NCI-H1436 (cell line): ENCODE measurements at places on chromosomes 2 and 18.

GRCh38 chr2:67057901-67058703 lies 339.0 kb upstream of the ETAA1 start:
- no peak for DNase-seq

DNA sequence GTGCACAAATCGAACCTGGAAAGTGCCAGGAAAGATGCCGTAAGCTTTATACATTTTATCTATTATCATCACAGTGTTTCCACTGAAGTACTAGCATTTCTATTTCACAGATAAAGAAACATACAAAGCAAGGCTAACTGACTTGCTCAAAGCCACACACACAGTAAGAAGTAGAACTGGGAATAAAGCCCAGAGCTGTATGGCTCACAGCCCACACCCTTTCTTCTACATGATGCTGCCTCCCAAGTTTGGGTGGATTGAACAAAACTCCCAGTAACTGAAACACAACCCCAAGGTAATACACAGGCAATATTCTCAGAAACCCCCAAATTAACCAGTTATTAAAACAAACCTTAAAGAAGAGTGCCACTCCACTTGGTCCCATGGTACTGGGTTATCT lies 11.2 kb downstream of the SAP130 start:
- no peak for DNase-seq

GRCh38 chr2:157271590-157272203 lies 14.2 kb downstream of the GALNT5 start:
- DNase-seq, result no peak

- no peak for DNase-seq
Observed at GRCh38 chr18:62998443-62998842, 283.1 kb downstream of the PHLPP1 start.

- DNase-seq, result no peak
Observed at GRCh38 chr18:57062844-57063243, 84.0 kb upstream of the BOD1L2 start.

GRCh38 chr2:18643326-18644114 lies 54.2 kb upstream of the NT5C1B start:
- DNase-seq, result no peak

DNA sequence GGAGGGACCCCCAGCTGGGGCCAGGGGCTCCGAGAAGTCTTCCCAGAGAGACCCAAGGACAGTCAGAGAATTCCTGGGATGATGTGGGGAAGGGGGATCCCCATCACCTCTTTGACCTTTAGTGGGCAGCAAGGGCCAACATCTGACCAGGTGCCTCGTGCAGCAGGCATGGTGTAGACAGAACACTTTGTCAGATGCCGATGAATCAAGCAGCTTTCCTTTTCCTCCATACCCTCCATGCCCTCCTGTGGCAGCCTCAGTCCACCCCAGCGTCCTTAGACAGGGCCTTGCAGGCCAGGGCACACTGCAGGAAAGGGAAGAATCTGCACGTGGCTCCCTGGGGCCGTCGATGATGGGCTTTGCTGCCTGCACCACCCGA lies 26.3 kb downstream of the GPR55 start:
- no peak for DNase-seq

- DNase-seq, result no peak
Observed at GRCh38 chr2:112957511-112957910, 20.3 kb upstream of the IL36G start.

- DNase-seq, result peak; percentile 58
Observed at GRCh38 chr2:150485871-150486538, 1.5 kb downstream of the RND3 start.

DNA sequence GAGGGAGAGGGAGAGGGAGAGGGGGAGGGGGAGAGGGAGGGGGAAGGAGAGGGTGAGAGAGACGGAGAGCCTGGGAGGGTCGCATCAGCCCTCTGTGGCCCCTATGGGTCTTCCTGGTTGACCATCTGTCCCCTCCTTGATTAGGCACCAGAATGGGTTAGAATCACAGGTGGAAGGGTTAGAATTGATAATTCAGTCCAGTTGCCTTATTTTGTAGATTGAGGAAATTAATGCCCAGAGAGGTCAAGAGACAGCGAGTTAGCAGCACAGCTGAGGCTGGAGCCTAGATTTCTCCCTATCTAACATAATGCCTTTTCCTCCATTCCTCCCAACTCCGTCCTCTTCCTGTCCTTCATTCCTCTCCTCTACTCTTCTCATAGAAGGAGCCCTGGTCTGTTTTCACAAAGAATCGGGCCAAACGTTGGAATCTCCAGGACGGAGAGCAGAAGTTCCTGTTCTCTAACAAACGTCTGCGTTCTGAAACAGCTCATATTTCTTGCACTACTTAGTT lies 338 bp upstream of the THUMPD2 start:
- no peak for DNase-seq

GRCh38 chr2:217836901-217837491 lies 165.8 kb downstream of the TNS1 start:
- peak; percentile 29 for DNase-seq

DNA sequence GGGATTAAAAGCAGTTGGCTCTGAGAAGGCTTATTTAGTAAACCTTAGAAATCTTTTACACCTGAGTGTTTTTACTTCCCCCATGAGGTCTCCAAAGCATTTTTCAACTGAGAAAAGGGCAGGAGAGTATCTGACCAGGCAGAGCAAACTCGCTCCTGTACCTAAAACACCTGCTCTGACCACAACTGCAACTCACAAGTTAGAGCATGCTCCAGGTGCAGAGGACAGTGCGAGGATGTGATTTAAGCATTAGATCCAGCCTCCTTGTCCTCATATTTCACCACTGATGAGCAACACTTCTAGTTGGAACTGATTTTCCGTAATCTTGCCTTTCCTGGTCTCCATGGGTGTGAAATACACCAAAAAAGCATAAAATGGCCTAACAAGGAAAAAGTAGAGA lies 34.5 kb upstream of the TBC1D8 start:
- DNase-seq, result no peak

DNA sequence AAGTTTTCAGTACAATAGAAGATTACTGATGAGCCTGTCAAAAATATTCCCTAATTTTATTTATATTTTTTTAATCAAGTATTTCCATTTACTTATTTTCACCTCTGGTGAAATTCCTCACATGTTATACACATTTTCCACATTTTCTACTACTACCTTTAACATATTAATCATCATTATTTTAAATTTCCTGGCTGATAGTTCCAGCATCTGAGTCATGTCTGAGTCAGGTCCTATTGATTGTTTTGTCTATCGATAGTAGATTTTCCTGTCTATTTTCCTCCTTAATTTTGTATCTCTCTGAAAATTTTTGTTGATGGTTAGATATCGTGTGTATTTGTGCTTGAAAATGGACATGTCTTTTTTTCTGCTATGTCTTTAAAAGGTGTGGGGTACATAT lies 211.8 kb upstream of the DSEL start:
- DNase-seq, result no peak

- DNase-seq, result no peak
Observed at GRCh38 chr18:79512461-79513380, 117.0 kb downstream of the NFATC1 start.

- no peak for DNase-seq
Observed at GRCh38 chr2:202941771-202942170, 29.7 kb downstream of the CARF start.

DNA sequence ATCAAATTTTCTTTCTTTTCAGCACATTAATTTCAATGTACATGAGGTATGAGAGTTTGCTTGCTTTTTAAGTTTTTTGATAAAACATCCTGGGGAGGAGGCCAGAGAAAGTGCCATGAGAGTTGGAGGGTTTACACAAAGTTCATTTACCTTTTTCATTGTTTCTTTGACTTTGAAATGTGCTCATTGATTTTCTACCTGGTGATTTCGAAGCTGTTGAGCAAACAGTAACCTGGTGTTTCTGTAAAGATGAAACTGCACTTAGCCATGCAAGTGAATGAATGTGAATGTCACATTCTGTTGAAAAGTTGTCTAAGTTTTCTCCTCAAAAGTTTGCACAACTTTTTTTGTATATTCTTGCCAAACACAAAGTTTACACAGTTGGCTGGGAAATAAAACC lies 797.0 kb downstream of the METTL4 start:
- DNase-seq, result no peak

DNA sequence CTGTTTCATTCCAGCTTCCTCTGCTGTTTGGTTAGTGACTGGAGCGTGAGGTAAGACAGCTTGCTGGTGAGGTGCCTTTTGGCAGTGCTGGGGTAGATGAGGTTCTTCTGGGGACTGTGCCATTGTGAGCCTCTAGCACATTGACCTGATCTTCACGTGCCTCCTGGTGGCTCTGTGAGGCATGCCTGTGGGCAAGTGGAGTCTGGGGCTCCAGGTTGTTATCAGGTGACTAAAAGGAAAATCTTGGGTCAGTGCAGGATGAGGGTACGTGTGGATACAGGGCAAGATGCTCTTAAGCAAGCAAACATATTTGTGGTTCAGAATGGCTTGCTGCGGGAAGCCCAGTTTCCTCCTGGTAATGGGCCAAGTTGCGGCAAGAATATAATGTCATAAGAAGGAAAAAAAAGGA lies 75.4 kb downstream of the FHOD3 start:
- no peak for DNase-seq
